ENCODE measurements at places on chromosomes 12 and 14. TPM values are rescaled to one million over a fixed set of nuclear protein-coding genes. Genes with fewer than 3 reads are reported as not detected.
A peak's percentile ranks its signal among the peaks of the same experiment; 100 is the strongest.

DNA sequence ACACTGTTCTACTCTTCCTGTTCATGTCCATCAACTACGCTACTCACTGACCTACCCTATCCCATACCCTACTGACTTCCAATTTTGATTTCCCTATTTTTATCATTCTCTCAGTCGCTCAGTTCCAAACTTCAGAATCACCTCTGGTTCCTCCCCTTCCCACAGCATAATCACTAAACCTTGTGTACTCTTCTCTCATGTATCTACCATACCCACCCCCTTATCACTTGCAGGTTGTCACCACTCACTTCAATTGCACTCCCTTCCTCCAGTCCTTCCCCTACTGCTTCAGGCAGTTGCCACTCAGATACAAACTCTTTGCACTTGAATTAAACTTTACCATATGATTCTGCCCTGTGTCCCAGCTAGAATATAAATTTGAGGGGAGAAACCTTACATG is 6.3 kb downstream of the RACGAP1 start:
- no peaks in the 10 kb centered on the region for H3K27me3 ChIP-seq
- H3K4me3 ChIP-seq, result no peak overlapping the region
- peaks cover 6% of the 10 kb centered on the region for H3K36me3 ChIP-seq
- no peak for DNase-seq
- no peak overlapping the region for H3K27ac ChIP-seq
- H3K4me1 ChIP-seq, result peaks cover 60% of the 10 kb centered on the region

The PARP11 gene
- 11.5 TPM for total RNA-seq

DNA sequence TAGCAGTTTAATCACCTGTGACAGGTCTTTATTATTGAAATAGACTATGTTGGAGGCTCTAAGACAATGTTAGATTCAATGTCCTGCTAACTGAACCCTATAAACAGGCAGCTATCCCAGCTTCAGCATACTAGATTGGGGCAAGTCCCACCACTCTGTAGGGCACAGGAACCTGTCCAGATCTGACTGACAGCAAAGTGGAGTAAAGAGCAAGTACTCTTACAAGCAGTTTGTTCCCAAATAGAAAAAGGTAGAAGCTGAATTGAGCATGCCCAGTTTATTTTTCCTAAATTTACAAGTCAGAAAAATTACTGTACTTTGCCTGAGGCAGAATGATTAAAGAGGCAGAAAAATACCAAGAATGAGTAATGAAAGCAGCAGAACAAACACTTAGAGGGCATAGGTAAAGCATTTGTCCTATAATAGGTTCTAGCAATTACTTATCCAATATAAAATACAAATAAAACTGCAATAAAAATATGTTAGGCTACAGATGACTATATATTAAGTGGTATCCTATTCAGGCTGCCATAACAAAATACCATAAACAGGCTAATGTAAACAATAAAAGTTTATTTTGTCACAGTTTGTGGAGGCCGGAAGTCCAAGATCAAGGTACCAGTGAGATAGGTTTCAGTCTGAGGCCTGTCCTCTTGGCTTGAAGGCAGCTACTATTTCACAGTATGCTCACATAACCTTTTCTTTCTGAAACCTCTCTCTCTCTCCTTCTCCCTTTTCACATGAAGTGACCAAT is 868.2 kb downstream of the C12orf50 start:
- no peak for DNase-seq
- no peaks in the 10 kb centered on the region for H3K4me1 ChIP-seq
- H3K36me3 ChIP-seq, result no peaks in the 10 kb centered on the region

DNA sequence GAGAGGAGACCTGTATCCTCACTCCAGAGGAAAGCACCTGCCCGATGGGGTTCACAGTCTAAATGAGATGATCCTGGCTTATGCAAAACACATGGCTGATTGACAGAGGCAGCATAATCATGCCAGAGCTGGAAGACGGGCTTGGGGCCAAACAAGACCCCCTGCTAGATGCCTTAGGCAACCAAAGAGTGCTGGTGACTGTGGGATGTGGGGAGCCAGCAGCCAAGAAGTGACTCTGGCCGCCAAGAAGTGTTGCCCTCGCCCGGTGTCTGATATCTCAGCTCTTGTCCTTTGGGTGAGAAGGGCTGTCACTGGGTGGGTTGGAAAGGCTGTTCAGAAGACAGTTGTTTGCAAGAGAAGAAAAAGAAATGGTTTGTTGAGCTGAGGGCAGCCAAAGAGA is 56.7 kb downstream of the PLEKHG3 start:
- peaks cover 5% of the 10 kb centered on the region for H3K27me3 ChIP-seq
- H3K27ac ChIP-seq, result no peak overlapping the region
- no peak for DNase-seq
- no peaks in the 10 kb centered on the region for H3K36me3 ChIP-seq

GRCh38 chr12:54394281-54394719 is 9.8 kb upstream of the ZNF385A start:
- peaks cover 2% of the 10 kb centered on the region for H3K27me3 ChIP-seq
- H3K27ac ChIP-seq, result no peak overlapping the region
- peaks cover 12% of the 10 kb centered on the region for H3K4me1 ChIP-seq
- no peak overlapping the region for H3K4me3 ChIP-seq
- DNase-seq, result peak; percentile 25
- no peaks in the 10 kb centered on the region for H3K36me3 ChIP-seq

The SLC17A8 gene
- 0.10 TPM for total RNA-seq

DNA sequence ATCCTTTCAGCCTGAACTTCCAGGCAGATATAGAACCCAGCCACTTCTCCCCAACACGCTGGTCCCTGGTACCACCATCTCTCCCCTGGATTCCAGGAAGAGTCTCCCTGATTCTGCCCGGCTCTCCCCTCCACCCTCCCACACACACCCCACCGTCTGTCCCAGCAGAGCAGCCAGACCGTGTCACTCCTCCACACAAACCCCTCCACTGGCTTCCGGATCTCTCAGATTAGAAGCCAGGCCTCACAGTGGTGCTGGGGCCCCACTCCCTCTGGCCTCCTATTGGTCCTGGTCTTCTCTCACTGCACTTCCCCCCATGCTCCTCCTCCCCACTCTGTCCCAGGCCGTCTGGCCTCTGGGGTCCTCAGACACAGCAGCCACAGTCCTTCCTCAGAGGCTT is 52.4 kb upstream of the CDKN3 start:
- no peaks in the 10 kb centered on the region for H3K36me3 ChIP-seq
- H3K4me1 ChIP-seq, result peaks cover 30% of the 10 kb centered on the region
- no peaks in the 10 kb centered on the region for H3K27me3 ChIP-seq
- no peak overlapping the region for H3K27ac ChIP-seq

The P2RX2 gene
- not detected for total RNA-seq

- no peaks in the 10 kb centered on the region for H3K36me3 ChIP-seq
- peaks cover 11% of the 10 kb centered on the region for H3K4me1 ChIP-seq
- peaks cover 2% of the 10 kb centered on the region for H3K27me3 ChIP-seq
- no peak for DNase-seq
Observed at GRCh38 chr14:36583893-36584811, 1.7 kb upstream of the NKX2-8 start.

DNA sequence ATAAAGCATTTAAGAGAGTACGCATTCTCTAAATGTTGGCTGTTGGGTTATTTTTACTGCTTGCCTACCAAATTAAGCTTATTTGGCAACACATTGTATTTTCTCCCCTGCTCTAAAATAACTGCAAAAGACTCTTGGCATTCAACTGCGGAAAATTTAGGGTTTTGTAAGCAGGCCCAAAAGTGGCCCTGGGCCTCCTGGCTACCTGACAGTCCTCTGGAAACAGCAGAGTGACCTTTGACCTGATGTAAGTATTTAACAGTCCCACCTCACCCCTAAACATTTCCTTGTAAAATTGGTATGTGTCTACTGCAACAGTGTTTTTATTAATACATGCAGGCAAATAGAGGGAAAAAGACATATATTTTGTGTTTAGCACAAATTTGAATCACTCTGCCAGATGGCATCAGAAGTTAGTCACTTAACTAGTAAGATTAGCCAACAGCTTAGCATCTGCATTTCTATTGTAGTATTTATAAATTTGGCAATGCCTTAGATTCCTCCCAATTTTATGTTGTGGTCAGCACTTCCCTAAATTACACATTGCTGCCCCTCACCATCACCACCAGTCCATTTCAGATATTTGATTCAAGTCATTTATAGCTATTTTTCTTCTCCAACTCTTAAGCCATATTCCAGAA is 11.2 kb downstream of the LLPH start:
- no peak for DNase-seq
- H3K36me3 ChIP-seq, result peaks cover 2% of the 10 kb centered on the region
- H3K27ac ChIP-seq, result no peak overlapping the region
- H3K27me3 ChIP-seq, result no peaks in the 10 kb centered on the region
- H3K4me1 ChIP-seq, result no peaks in the 10 kb centered on the region
- no peak overlapping the region for H3K4me3 ChIP-seq

- H3K27ac ChIP-seq, result no peak overlapping the region
- DNase-seq, result no peak
- no peaks in the 10 kb centered on the region for H3K36me3 ChIP-seq
- H3K4me1 ChIP-seq, result no peaks in the 10 kb centered on the region
- H3K27me3 ChIP-seq, result no peaks in the 10 kb centered on the region
- no peak overlapping the region for H3K4me3 ChIP-seq
Observed at GRCh38 chr12:67919406-67919805, 69.8 kb upstream of the IFNG-AS1 start.

The INHBC gene
- 1.5 TPM for total RNA-seq

The LACRT gene
- not detected for total RNA-seq

- no peak overlapping the region for H3K27ac ChIP-seq
- no peaks in the 10 kb centered on the region for H3K36me3 ChIP-seq
- no peak overlapping the region for H3K4me3 ChIP-seq
- H3K4me1 ChIP-seq, result peaks cover 14% of the 10 kb centered on the region
Observed at GRCh38 chr14:54796961-54797360, 105.7 kb downstream of the GCH1 start.

- H3K27ac ChIP-seq, result no peak overlapping the region
- H3K4me3 ChIP-seq, result no peak overlapping the region
- no peak for DNase-seq
- H3K27me3 ChIP-seq, result no peaks in the 10 kb centered on the region
Observed at GRCh38 chr14:86373886-86374285, 843.9 kb downstream of the FLRT2 start.

The SLC38A4 gene
- total RNA-seq, result 2.8 TPM

GRCh38 chr12:31726575-31726974 is 2.2 kb downstream of the AMN1 start:
- no peaks in the 10 kb centered on the region for H3K27me3 ChIP-seq
- no peak overlapping the region for H3K27ac ChIP-seq
- no peaks in the 10 kb centered on the region for H3K36me3 ChIP-seq
- peaks cover 61% of the 10 kb centered on the region for H3K4me1 ChIP-seq
- DNase-seq, result no peak

DNA sequence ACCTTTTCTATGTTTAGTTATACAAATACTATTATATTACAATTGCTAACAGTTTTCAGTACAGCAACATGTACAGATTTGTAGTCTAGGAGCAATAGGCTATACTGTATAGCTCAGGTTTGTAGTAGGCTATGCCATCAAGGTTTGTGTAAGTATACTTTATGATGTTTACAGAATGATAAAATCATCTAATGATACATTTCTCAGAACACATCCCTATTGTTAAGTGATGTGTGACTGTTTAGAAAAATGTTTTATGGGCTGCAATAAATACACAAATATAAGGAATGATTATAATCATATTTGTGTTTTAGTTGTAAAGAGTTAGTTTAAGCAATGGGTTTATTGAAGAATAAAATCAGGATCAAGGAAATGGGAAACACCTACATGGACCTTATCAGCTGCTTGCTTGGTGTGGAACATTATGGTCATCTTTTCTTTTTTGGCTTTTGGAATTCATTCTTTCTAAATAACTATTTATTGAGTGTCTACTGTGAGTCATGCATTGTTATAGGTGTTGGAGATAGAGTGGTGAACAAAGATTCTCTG is 24.5 kb upstream of the FBXO33 start:
- H3K36me3 ChIP-seq, result no peaks in the 10 kb centered on the region
- H3K4me1 ChIP-seq, result no peaks in the 10 kb centered on the region
- no peak for DNase-seq

DNA sequence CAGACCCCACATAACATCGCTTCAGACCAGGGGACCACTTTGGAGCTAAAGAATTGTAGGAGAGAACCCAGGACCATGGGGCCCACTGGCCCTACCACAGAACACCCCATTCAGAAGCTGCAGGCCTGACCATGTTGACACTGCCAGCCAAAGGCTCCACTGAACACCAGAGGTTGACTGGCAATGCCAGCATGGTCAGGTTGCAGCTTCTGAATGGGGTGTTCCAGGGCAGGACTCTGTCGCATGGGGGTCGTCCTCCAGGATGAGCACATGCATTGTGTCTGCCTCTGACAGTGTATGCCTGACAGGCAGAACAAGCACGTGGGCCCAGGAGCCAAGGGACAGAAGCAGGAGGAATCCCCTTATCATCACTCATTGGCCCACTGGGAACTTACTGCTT is 34.1 kb downstream of the DIO3 start:
- peaks cover 3% of the 10 kb centered on the region for H3K27me3 ChIP-seq
- DNase-seq, result no peak

The PRIMA1 gene
- 3.2 TPM for total RNA-seq

DNA sequence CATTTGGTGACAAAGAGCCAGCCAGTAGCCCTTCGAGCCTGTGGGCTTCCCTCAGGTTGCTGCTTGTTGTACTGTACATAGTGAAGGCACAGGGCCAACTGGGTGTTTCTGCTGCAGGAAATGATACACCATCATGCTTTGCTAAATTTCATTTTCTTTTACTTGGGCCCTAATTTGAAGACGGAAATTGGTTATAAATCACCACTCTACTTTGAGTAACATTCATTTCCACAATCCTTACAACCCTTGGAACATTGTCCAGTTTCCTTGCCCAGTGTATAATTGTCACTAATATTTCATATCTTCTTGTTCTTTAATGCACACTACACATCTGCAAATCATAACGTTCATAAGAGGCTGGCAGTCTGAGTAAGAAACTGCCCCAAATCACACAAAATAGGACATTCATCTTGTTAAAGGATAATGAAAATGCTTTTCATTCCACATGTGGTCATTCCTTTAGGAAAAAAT is 30.2 kb downstream of the MSRB3 start:
- no peaks in the 10 kb centered on the region for H3K36me3 ChIP-seq
- DNase-seq, result no peak
- no peak overlapping the region for H3K27ac ChIP-seq
